ENCODE measurements at places on chromosomes 5 and 9.

DNA sequence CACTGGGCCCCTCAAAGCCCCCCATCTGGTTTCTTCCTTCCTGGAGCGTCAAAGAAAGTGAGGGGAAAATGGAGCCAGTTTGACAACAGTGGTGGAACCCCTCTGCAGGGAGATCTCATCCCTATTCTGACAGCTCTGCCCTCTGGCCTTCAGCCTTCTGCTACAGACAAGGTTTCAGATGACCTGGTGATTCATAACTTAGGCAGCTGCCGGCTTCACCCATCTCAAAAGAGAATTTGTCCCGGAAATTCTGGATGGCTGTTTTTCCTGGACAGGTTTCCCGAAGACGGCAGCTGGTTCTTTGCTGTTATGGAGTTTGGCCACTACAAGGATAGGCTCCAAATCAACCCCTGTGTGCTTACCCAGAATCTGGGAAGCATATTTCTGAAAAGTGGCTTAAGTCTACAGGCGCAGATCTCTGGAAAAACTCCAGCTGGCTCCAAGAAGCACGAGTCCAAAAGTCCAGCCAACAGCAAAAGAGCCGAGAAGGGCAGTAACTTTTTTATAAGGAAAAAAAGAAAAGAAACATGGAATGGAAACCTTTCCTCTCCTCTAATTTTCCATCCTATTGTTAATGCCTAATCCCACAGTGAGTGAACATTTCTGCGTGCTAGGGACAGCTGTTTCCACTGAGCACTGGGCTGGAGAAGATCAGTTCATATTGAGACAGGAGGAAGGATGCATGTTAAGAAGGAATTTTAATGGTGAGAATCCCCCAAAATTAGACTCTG, 54.5 kb downstream of the ZNF366 start:
- DNase-seq: no peak

DNA sequence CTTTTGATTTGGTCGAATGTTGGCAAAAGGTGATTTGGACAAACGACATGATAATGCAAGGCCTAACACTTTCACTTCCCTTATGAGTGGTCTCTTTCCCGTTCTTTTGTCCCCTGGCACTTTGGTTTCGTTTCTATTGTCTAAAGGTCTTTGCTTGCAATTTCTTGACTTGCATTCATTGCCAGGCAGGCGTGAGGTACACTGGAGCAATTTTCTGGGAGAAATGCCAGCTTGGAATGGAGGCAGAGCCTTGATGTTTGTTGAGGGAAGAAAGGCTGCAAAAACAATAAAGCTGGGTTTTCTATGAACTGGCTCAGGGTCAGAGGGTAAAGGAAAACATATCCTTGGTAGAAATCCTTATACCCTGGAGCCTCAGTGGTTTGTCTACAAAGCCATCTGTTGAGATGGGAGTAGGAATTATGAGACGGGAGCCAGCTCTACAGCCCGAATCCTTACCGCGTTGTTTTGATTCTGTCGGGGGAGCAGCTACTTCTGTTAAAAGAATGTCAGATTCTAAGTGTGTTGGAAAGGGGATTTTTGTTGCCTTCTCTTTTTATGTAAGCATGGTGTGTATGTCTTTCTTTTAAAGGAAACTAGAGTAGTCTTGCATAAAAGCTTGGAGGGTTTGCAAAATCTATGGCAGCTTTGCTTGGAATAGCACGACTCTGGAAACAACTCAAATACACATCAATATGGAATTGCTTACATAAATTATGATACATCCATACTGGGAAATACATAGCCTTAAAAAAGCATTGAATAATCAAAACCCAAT, 158.9 kb downstream of the RMI1 start:
- no peak for DNase-seq

DNA sequence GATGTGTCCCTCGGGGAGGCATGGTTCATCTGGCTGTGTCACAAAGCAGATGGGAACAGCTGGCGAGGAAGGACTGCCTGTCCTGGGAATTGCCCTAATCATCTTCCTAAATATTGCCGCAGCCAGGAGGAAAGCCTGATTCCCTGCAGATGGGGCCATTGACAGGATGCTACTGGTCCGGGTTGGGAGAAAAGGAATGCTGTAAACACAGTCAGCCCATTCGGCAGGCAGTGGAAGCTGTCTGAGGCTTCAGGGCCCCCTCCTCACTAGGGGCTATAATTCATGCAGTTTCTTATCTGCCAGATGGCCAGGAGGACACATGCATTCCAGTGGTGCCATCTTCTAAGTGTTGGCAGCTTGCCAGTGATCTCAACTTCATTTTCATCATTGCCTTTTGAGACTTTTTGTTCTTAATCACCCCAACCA, 110.3 kb downstream of the KCNIP1 start:
- no peak for DNase-seq

DNA sequence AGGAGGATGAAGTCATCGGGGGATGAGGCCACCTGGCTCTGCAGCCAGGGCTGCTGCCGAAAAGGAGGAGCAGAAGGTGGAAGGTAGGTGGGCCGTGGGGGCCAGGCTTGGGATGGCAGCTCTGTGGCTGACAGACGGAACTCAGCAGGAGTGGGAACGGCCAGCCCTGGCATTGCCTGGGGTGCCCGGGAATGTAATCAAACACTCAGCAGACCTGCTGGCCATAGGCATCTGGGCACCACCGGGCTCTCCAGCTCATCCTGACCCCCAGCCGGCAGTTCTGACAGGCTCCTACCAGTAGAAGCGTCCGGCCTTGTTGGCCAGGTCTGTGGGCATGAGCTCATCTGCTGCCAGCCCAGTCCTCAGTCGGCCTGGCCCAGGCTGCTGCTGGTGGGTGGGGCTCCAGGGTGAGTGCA, 4.3 kb upstream of the FAT2 start:
- DNase-seq: no peak

- no peak for DNase-seq
Observed at GRCh38 chr5:173245319-173246134, 10.5 kb upstream of the NKX2-5 start.

GRCh38 chr5:149282027-149282965, 10.6 kb downstream of the AFAP1L1 start:
- DNase-seq: no peak

GRCh38 chr5:45696206-45696836, at the start of gene HCN1:
HCN1 (minus strand) TSS chr5:45696380.
- DNase-seq: no peak

- DNase-seq: no peak
Observed at GRCh38 chr5:14708551-14708950, 44.0 kb downstream of the OTULIN start.

DNA sequence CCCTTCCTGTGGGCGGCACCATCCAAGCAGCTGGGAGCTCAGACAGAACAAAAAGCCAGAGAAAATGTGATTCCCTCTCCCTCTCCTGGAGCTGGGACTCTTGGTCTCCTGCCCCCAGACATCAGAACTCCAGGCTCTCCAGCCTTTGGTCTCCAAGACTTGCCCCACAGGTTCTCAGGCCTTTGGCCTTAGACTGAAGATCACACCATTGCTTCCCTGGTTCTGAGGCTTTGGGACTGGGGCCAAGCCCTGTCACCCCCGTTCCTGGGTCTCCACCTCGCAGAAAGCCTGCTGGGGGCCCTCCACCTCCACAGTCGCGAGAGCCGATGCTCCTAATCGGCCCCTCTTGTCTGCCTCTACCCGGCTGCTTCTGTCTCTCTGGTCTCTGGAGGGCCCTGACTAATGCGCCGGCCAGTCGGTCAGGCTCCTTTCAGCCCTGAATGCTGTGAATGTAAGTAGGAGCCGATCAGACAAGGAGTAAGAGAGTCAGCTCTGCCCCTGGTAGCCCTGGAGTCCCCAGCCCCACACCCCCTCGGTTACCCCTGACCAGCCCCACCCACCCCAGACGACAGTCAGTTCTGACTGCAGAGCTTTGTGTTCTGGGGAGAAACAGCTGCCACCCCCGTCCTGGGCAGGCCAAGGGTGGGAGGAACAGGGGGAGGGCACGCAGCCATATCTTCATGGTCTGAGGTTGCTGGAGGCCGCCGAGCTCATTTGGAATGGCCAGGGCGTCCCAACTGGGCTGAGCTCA, 57.5 kb downstream of the VAV2 start:
- no peak for DNase-seq

DNA sequence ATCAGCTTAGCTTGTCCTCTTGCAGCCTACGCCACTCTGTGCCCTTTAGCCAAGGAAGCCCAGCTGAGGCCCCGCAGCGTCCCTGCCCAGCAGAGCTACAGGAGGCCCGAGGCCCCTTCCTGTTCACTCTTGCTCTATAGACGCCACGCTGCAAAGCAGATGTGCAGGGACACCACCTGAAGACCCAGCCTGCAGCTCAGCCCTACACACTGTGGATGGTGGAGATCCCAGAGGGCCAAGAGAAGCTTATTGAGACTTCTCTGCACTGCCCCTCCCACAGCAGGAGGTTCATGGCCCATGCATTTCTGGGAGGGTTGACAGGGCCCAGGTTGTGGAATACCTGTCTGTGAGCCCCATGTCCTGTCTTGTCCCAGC, 33.6 kb downstream of the IRF1 start:
- no peak for DNase-seq

GRCh38 chr9:134503301-134504105, 138.1 kb upstream of the COL5A1 start:
- DNase-seq: no peak

- DNase-seq: no peak
Observed at GRCh38 chr9:136645903-136646754, 16.6 kb upstream of the EGFL7 start.

DNA sequence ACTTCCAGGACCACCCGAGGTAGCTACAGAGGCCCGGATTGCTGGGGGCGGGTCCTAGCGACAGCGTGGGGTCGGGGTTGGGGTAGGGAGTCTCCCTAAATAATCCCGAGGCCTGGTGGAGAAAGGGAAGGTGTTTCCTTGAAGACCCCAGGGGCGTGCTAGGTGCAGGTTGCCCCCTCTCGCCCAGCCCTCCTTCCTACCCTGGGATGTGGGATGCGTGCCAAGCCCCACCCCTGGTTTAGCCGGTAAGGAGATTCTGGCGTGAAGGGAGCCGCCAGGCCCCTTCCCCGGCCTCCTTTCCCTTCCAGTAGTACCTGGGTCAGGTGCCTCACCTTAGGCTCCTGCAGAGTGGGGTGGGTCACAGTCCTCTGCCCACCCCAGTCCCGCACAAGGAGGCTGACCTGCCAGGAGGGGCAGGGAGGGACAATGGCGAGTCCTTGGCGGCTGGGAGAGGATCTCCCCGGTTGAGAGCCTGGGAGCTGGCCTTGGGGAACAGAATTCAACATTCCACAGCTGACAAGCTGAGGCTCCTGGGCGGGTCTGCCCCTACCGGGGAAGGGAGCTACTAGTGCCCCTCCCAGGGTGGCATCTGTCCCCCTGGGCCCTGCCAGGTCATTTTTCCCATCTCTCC, 674 bp downstream of the TSPAN17 start:
- no peak for DNase-seq

GRCh38 chr9:130239741-130240241, 25.8 kb upstream of the HMCN2 start:
- DNase-seq: no peak

GRCh38 chr5:86797677-86798076, 179.9 kb downstream of the COX7C start:
- no peak for DNase-seq

GRCh38 chr5:71743155-71743554, 24.1 kb downstream of the CARTPT start:
- no peak for DNase-seq

- no peak for DNase-seq
Observed at GRCh38 chr9:136119061-136119882, 597 bp upstream of the TMEM250 start.

GRCh38 chr9:13804532-13804931, 509.4 kb downstream of the NFIB start:
- DNase-seq: no peak

GRCh38 chr5:138985256-138985655, 110.1 kb upstream of the LRRTM2 start:
- no peak for DNase-seq

DNA sequence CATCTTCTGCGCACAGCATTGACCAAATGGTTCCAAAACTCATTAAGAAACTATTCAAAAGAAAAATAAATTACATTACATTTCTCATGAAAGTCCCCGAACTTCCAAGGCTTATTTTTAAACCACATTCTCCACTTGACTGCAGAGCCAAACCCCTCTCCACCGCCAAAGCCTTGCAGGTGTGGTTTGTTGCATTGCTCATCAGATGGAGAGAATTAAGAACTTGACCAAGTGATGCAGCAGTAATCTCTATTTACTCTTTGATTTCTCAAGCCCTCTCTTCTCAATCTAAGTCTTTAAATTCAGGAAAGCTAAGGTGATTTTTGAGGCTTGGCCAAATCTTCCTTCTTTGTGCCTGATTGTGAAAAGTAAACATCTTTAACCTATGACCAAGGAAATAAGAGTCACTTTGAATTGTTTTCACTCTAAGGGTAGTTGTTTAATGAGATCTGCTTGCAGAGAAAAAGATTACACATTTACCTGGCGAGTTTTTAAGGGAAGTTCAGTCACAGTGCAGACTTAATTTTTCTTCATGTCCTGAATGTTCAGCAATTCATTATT, 290.5 kb upstream of the ITGA1 start:
- DNase-seq: no peak

DNA sequence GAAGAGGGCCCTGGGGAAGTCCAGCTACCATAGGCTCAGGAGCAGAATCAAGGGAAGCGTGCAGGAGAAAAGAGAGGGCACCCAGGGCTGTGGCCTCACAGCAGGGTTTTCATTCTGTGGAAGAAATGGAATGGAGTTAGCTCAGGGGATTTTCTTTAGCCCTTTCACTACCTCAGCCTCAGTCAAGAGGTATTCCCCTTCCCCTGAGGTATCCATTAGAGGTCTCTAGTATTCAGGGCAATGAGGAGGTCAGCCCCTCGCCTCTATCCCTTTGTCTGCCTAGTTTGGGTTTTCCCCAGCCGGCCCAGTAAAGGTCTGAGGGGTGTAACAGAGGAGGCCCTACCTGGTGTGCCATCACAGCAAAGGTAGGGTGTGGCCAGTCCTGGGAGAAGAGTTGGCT, 21.5 kb downstream of the GFRA3 start:
- DNase-seq: no peak

DNA sequence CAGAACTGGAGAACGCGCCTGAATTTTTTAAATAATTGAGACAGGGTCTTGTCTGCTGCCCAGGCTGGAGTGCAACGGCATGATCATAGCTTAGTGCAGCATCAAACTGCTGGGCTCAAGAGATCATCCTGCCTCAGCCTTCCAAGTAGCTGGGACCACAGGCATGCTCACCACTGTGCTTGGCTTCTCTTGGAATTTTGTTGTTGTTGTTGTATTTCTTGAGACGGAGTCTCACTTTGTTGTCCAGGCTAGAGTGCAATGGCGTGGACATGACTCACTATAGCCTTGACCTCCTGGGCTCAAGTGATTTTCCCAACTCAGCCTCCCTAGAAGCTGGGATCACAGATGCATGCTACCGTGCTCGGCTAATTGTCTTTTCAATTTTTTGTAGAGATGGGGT, 58.4 kb upstream of the DAB2IP start:
- no peak for DNase-seq

- DNase-seq: no peak
Observed at GRCh38 chr9:5438301-5439162, 807 bp upstream of the PLGRKT start.

GRCh38 chr5:969408-969839, 39.2 kb upstream of the NKD2 start:
- no peak for DNase-seq

GRCh38 chr9:134605966-134606357, 35.6 kb upstream of the COL5A1 start:
- no peak for DNase-seq

GRCh38 chr5:113250341-113250953, 184.3 kb downstream of the TSSK1B start:
- no peak for DNase-seq

- no peak for DNase-seq
Observed at GRCh38 chr9:136640171-136641111, 22.3 kb upstream of the EGFL7 start.

GRCh38 chr5:135253601-135254178, 145.3 kb downstream of the MACROH2A1 start:
- no peak for DNase-seq

All from activated CD8-positive, alpha-beta memory T cell treated with anti-CD3 and anti-CD28 coated beads, Interleukin-2, amount 50 U/mL, for 4 hours (primary cell).